ENCODE measurements at places on chromosomes 7 and 10. TPM values are rescaled to one million over a fixed set of nuclear protein-coding genes. Genes with fewer than 3 reads are reported as not detected.

- DNase-seq = no peak
These were observed 177.5 kb downstream of the HPSE2 start for GRCh38 chr10:99057936-99058690.

GRCh38 chr7:17939211-17939605, 1.1 kb downstream of the SNX13 start:
- no peak for DNase-seq

Gene DNAJB6
- total RNA-seq = 278 TPM

DNA sequence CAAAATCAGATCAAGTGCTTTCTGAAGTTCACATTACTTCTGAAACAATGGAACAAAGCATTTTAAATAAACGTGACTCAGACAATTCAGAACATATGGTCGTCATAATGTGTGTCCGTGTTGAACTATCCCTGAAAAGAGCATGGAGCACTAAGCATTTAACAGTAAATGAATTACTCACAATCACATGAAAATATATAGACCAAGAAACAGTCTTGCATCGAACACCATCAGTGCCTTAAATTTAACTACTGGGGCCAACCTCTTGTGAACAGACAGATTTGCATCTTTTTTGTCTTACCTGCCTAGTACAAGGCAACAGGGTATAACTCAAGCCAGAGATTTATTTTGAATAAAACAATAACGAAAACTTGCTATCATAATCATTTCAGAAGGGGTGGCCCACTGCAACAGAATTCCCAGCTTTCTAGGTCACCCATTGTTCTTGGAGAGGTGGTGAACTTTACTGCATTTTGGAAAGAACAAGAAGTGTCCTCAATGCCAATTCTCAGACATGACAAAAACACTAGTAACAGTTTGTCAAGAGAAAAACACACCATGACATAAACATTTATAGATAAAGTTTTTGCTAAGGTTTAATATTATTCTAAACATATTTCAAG, 293.5 kb downstream of the SFMBT2 start:
- DNase-seq = no peak

DNA sequence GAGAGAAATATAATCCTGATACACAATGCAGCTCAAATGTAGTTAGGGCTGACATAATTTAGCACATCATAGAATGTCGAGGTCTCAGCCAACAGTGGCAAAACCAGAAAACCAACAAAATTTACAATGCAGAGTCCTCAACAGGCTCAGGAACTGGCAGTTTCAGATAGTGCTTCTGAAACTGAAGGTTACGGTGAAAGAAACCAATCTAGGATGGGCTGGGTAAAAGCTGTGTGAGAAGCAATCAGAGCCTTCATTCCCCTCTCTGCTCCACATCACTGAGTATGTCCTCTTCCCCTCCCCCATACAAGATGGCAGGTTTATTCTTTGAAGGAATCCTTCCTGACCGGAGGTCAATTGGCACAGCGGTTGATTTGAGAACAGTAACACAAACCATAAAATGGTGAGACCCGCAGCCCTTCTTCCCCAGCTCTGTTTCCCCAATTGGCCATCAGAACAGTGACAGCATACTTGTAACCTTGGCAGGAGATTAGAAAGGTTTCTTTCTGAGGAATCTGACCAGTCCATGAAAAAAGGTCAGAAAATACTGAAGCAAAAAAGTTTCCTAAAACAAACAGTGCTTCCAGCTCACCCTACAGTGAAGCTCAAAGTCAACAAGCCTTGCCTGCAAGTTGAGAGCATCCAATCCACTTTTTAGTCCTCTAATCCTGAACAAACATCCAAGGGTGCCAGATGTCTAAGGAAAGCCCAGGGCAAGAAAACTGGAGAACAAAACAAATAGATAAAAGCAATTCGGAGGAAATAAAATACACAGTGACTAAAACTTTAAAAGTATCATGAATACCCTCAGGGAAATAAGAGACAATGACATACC, 53.9 kb upstream of the IL6 start:
- DNase-seq = no peak

DNA sequence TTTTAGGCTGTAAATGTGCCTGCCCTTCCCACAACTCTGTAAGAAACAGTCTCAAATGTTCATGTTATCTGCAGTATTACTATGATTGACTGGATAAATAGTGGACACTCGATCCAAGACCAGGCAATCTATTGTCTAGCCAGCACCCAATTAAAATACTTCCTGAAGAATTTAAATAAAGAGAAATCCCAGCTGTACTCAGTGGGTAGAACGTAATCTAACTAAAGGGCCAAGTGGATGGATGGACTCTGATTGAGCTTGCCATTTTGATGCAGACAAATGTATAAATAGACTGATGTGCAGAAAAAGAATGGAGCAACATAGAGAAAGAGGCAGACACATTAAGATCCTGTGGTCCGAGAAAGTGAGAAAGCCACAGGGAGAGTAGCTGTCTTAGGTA, 158.0 kb downstream of the IPMK start:
- DNase-seq = no peak

Gene NPSR1
- total RNA-seq = not detected

Gene ST7
- total RNA-seq = 6.1 TPM

Gene RASA4
- total RNA-seq = 58.5 TPM

DNA sequence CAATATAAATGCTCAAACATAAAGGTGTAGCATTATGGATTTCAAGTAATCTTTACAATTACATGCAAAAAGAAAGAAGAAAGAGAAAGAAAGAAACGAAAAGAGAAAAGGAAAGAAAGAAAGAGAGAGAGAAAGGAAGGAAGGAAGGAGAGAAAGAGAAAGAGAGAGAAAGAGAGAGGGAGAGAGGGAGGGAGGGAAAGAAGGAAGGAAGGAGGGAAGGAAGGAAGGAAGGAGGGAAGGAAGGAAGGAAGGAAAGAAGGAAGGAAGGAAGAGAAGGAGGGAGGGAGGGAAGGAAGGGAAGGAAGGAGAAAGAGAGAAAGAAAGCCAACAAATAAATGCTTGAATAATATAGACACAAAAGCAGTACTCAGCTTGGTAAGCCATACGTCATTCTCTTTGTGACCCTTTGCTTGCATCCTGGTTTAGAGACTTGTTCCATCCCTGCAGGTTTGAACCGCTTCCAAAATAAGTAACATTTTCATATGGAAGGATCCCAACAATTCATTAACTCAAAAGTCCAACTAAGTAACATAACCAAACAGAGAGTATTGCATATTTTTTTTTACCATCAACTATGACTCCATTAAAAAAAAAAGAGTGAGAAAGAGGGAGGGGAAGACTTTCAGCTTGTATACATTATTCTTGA, 95.8 kb downstream of the SEMA3D start:
- no peak for DNase-seq

DNA sequence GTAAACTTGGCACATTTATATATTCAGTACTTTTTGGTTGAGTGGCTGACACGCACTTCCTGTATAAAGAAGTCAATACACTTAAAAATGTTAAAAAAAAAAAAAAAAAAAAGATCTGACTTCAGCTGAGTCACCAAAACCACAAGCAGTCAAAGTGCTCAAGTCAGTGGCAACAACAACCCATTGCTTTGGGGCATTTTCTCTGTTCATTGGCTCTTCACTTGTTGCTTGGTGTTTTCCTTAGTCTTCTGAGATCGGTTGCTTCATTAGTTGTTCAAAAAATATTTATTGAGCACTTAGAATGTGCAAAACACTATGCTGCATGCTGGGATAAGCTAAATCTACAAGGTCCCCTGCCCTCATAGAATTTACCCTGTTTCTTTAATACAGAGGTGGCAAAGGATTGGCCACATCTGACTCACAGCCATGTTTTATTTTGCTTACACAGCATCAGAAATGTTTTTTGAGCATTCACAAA, 63.7 kb downstream of the ZNRF2 start:
- DNase-seq = peak; percentile 22

GRCh38 chr10:88851706-88852105, at the start of gene ANKRD22:
Gene ANKRD22 (minus strand): TSS chr10:88851844. CDS start chr10:88851607, 237 bp downstream.
- no peak for DNase-seq

- DNase-seq = no peak
These were observed 64.8 kb upstream of the CALD1 start for GRCh38 chr7:134714470-134715205.

Gene ADAM22
- total RNA-seq = 2.0 TPM

- no peak for DNase-seq
These were observed 139.4 kb downstream of the GNAT3 start for GRCh38 chr7:80372415-80372814.

DNA sequence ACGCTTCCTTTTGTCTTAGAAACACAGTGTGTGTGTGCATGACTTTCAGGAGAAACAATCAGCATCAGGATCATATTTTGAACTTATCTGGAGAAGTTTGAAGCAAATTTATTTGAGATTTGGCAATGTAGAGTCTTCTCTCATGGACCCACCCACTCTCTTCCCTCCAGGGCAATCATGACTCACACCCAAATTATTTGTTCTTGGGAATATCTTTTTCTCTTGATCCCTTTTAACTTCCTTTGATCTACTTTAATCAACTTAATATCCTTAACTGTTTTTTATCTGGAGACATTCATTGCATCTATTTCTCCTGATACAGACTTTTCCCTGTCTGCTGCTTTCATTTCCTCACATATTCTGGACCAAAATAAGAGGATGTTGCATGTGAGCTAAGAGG, 1174.3 kb downstream of the GATA3 start:
- DNase-seq = no peak

Gene MRLN
- total RNA-seq = not detected

Gene AKR1C1
- 1.0 TPM for total RNA-seq

- no peak for DNase-seq
These were observed 53.3 kb downstream of the GALNT11 start for GRCh38 chr7:152078786-152079185.

- DNase-seq = no peak
These were observed 322.4 kb downstream of the GPR158 start for GRCh38 chr10:25497246-25497645.

Gene SFRP5
- total RNA-seq = not detected

Gene SLC13A1
- not detected for total RNA-seq

GRCh38 chr10:60521974-60522405, 132.3 kb upstream of the ANK3 start:
- no peak for DNase-seq

DNA sequence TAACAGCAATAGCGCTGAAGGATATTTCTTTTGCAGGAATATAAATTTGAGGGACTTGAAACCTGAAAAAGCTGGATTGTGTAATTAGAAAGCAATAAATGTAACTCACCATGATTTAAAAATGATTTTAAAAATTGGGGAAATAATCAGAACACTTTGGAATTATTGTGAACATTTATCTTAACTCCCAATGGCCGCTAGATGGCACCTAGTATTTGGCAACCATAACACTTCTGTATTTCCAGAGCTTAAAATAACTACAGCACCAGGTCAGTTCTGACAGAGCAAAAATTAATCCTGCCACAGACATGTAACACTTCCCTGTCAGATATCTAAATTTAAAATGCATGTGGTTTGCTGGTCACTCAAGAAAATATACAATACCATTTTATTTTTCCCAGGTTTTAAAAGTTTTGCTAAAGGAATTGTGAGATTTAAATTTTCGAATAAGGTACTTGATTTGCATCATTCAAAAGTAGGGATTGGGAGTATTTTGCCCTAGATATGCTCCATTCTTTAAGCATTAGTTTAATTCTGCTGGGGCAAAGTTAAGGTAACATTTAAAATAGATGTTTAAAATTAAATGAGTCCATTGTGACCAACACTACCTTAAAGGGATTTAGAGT, 144.5 kb downstream of the PPP1R3A start:
- DNase-seq = no peak

- DNase-seq = no peak
These were observed 262.8 kb downstream of the ZEB1 start for GRCh38 chr10:31581741-31582323.

GRCh38 chr7:141550386-141551093, 670 bp upstream of the AGK start:
- DNase-seq = no peak

DNA sequence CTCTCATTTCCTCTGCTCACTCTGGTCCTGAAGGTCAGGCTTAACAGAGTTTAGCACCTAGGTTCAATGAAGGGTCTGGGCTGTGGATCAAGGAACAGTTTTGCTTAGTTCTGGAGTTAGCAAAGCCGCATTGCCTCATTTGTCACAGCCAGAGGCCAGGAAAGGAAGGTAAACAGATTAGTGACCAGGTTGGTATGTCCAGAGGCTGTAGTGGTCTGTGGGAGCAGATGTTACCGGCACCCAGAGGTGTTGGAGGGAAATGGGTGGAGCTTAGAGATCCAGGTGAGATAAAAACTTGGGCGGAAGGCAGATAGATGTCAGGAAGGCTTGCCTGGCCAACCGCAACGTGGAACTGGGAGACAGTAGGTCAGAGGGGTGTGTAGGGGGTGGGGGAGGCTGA, 36.6 kb upstream of the ZMIZ2 start:
- no peak for DNase-seq

Gene OR2A12
- not detected for total RNA-seq

DNA sequence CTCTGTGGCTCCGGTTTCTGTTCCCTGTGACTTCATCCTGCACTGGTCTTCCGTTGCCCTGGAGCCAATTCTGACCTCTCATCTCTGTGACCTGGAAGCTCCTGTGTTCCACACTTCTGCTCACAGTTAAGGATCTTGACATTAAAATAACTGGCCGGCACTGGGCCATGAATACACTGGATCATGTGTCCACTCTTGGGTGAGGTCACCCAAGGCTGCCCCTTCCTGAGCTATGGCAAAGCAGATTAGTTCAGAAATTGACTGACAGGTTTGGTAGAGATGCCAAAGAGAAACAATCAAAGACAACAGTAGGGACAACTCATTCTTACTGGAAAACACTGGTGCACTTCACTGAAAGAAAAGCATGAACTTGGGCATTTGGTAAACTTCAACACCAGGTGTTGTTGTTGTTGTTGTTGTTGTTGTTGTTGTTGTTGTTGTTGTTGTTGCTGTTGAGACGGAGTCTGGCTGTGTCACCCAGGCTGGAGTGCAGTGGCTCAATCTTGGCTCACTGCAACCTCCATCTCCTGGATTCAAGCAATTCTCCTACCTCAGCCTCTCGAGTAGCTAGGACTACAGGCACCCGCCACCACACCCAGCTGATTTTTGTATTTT, 36.7 kb upstream of the GRID1 start:
- no peak for DNase-seq

DNA sequence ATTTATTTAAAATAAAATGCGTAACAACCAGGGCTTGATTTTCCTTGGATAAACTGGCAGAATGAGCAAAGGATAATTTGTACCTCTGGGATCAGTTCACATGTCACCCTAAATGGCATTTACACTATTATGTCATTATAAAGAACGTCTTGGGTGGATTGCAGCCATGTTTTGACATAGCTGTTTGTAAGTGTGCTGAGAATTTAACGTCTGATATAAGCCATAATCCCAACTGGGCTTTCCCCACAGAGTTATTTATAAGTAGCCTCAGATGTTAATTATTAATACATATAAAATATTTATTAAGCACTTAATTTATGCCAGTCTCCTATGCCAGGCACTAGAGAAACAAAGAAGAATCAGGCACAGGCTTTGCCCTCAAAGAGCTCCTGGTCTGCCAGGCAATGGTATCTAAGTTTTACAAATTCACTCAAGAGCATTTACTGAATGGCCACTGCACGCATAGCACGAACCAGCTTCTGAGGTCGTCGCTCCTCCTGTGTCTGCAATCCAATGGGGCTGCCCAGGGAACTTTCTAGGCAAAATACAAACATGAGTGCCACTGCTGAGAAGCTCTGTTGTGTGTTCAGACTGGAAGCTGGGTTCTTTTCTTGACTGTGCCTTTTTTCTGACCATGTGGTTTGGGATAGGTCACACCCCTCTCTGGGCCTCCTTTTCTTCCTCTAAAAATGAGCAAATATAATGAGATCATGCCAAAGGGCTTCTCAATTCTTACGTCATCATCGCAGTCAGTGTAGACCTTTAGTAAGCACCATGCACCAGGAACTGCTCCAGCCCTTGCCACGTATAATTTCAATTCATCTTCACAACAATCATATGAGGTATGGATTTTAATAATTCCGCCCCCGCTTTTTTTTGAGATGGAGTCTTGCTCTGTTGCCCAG, 11.3 kb upstream of the CTBP2 start:
- DNase-seq = no peak

All from T-helper 17 cell (primary cell).